Activated CD4-positive, alpha-beta T cell treated with anti-CD3 and anti-CD28 coated beads, Interleukin-2, Interleukin-6, amounts not matched to agents 100 ng/mL and 50 ng/mL, durations not matched to agents 16 hours and 8 hours (primary cell): ENCODE measurements at places on chromosomes 5 and 9.

GRCh38 chr5:77282337-77283027 lies 72.0 kb downstream of the PDE8B start:
- DNase-seq: no peak

DNA sequence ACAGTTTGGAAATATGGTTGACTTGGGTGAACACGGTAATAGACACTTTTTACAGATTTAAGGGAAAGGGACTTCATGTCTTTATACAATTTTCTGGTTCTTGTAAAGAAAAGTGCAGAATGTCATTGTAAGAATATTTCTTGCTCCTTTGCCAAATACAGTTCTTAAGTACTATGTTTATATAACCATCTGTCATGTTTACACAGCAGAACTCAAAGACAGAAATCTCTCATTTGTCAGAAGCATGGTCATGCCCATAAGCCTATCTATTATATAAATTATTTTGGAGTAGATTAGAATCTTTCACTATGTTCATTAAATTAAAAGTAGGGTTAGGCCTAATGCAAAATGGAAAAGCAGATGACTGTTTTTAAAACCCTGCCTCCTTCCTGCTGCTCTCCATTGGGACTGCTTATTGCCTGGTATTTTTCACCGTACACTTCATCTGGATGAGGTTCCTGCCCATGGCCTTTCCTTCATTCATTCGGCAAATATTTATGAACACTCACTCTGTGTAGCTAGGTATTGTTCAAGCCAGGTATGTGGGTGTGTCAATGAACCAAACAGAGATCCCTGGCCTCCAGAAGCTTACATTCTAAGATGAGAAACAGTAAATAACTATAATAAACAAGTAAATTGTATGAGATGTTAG lies 558.1 kb downstream of the NR2F1-AS1 start:
- DNase-seq: no peak

GRCh38 chr9:83636813-83637212 lies 13.9 kb downstream of the IDNK start:
- DNase-seq: peak; percentile 8

DNA sequence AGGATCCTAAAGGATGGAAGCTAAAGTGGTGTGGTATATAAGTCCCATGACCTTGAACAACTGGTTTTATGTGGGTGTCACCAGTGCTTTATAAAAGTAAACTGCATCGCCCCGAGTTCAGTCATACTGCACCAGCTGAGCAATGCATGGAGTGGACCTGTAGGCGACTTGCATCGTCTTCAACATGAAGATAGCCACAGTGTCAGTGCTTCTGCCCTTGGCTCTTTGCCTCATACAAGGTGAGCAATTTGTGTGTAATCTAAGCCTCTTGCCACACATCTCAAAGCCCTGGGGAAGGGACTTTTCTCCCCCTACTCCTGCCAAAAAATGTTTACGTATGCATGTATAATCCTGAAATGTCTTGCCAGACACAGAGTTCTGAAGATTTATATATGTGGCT lies at the start of gene SPINK5:
TSS of gene SPINK5 (plus strand) at position 120 of the 400 bp plus-strand sequence. CDS start at position 185, 65 bp downstream.
- DNase-seq: no peak

- no peak for DNase-seq
These were observed 155.9 kb downstream of the SGCD start for GRCh38 chr5:156482818-156483217.

- no peak for DNase-seq
These were observed 84.8 kb downstream of the SLC25A46 start for GRCh38 chr5:110823571-110823970.

DNA sequence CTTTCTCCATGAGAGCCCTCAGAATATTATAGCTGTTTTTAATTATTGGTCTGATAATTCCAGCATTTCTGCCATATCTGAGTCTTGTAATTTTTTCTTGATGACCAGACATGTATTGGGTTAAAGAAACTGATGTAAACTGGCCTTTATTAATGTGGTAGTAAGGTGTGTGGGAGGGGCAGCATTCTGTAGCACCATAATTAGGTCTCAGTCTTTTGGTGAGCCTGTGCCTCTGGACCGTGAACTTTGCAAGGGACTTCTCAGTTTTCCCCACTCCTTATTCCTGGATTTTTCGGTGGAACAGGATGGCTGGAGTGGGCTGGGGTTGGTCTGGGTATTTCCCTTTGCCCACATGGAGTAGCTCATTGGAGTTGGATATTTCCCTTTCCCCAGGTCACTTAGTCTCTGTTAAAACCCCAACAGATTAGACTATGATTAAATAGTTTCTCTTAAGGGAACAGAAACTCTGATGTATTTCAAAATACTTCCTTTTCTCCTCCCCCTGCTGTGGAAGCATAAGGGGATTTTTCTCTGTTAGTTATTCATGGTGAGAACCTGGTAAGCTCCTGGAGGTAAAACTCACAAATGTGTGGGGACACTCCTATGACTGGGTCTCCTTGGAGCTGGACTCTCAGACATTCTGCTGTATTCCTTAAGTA lies 52.4 kb downstream of the FSD1L start:
- no peak for DNase-seq

DNA sequence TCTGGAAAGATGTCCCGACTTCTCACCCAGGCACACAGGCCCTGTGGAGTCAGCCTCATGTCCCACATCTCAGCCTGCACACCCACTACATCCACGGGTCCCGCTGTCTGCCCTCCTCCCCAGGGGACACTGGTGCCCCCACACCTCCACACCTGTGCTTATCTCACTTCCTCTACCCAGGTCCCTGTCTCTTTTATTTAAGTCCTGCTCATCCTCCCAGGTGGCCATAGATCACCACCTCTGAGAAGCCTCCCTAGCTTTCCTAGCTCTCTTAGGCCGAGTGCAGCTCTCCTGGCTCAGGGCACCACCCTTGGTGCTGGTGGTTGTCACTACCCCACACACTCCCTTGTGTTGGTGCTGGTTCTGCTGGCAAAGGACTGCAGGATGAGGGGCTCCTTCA lies 143.6 kb upstream of the PITX1 start:
- DNase-seq: no peak
